ENCODE measurements at places on chromosomes 3 and 15. TPM values are rescaled to one million over a fixed set of nuclear protein-coding genes. Genes with fewer than 3 reads are reported as not detected.

LEKR1 gene
- total RNA-seq, result 0.68 TPM

DNA sequence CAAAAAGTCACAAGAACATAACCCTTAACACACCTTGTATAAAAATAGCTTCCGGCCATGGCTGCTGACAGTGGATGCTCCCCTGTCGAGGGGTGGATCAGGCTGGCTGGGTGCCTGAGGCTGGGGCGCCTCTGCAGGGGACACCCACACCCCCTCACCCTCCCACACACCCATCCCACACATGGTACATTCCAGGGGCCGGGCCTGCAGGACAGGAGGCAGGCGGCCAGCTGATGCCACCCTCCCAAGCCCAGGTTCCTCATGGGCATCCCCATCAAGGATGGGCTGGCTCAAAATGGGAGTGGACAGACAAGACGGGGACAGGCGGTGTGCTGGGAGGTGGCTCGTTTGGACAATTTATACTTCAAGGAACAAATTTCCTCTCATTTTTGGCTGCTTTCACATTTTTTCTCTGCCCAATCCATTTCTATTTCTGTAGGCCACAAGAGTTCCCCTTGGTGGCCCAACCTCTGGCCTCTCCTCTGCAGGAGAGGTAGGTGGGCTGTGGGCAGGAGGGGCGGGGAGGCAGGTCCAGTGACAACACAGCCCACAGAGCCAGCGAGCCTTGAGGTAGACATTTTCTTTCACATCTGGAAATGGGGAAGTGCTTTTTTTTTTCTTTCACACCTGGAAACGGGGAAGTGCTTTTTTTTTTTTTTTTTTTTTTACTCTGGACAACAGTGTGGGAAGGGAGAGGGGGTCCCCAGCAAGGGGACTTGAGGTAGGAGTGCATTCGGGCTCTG is 23.3 kb downstream of the RNU5B-1 start:
- no peaks in the 10 kb centered on the region for H3K36me3 ChIP-seq
- no peak overlapping the region for H3K4me3 ChIP-seq
- H3K27ac ChIP-seq, result no peak overlapping the region
- H3K4me1 ChIP-seq, result no peaks in the 10 kb centered on the region

GRCh38 chr3:50517721-50518206 is 14.3 kb upstream of the CACNA2D2 start:
- no peak overlapping the region for H3K4me3 ChIP-seq
- peaks cover 10% of the 10 kb centered on the region for H3K4me1 ChIP-seq
- H3K27me3 ChIP-seq, result peaks cover 23% of the 10 kb centered on the region
- no peaks in the 10 kb centered on the region for H3K36me3 ChIP-seq
- H3K27ac ChIP-seq, result no peak overlapping the region

- peak within 1 kb of the TSS; percentile 90 for H3K27ac ChIP-seq
- H3K4me3 ChIP-seq, result peak within 1 kb of the TSS; percentile 82
Measured at GRCh38 chr15:51737522-51738305, at the start of gene LYSMD2. TSS of gene LYSMD2 (minus strand) at chr15:51737655. CDS start at chr15:51737622, 33 bp downstream.

Data from activated CD8-positive, alpha-beta T cell treated with anti-CD3 and anti-CD28 coated beads, Interleukin-2, amount 10 ng/mL, durations not matched to agents 7 days and 5 days (primary cell).